ENCODE measurements at places on chromosomes 6 and 20.

DNA sequence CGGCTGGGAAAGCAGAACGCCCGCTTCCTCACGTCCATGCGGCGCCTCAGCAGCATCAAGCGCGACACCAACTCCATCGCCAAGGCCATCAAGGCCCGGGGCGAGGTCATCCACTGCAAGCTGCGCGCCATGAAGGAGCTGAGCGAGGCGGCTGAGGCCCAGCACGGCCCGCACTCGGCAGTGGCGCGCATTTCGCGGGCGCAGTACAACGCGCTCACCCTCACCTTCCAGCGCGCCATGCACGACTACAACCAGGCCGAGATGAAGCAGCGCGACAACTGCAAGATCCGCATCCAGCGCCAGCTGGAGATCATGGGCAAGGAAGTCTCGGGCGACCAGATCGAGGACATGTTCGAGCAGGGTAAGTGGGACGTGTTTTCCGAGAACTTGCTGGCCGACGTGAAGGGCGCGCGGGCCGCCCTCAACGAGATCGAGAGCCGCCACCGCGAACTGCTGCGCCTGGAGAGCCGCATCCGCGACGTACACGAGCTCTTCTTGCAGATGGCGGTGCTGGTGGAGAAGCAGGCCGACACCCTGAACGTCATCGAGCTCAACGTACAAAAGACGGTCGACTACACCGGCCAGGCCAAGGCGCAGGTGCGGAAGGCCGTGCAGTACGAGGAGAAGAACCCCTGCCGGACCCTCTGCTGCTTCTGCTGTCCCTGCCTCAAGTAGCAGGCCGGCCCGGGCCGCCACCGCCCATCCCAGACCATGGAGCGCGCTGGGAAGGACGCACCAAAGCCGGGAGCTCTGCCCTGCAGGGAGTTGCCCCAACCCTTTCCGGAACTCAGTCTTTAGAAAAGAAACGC, 36.7 kb downstream of the STX11 start:
- DNase-seq: no peak

DNA sequence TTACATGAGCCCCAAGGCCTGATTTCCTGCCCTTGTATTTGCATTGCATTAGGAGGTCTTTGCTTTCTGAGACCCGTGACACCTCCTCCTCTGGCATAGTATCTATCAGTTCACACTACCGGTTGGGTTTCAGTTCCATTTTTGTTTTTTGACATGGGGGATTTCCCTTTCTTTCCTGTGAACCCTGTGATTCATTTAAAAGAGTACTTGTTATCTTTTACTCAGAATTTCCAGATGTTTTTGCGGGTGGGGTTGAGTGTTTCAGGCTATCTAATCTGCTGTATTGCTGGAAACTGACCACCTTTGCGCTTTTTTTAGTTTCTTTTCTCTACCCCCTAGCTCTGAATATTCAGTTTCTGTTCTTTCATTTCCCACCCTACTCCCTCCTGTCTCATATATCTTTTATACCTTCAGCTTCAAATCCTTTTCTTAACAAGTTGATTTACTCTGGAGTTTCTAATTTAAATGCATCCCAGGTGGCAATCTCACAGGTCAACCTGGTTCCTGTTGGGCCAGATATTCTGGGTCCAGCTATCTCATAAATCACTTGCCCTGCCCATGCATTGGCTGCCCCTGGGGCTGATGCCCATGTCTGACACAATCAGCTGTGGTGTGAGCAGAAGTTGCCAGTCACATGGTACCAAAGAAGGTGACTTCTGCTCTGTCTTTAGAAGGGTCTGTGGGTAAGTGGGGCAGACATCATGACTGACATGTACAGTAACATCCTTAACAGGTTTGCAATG, 14.3 kb upstream of the NCOA3 start:
- no peak for DNase-seq

DNA sequence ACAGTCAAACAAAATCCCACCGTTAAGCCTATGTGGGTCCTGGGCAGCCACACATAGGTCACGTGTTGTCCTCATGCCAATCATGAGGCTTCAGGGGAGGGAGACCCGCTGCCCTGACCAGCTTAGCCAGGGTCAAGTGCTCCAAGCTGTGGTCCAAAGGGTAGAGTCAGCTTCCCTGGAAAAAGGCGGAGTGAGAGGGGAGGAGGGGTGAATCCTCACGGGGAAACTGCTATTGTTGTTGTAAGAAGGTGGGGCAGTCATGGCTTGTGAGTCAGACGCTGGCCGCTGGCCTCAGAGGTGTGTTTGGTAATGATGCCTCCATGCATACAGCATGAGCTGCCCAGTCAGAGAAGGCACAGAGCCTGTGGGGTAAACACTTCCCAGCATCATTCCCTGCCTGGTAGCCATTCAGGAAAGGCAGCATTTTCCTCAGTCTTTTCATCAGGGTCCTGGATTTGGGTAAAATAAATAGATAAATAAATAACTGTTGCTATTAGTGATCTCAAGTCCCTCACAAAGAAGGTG, 8.7 kb downstream of the CST3 start:
- peak; percentile 18 for DNase-seq

DNA sequence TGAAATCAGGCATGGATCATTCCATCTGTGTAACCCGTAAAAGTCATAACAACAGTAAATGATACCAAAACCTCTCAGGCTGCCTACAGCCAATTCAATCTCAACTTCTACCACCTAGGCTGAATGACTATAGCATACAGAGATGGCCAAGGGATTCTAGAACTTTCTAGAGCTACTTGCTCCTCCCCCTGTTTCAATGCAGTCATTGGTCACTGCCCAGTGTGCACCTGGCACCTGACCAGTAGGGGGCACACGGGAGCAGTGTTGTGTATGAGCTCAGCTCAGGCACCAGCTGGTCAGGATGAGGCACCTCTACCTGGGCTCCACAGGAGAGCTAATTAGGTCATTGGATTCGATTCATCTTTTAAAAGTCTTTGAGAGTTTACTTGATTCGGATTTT, 86.2 kb downstream of the PLEKHG1 start:
- peak; percentile 47 for DNase-seq

GRCh38 chr6:108091288-108091687, 16.7 kb upstream of the OSTM1 start:
- no peak for DNase-seq

GRCh38 chr6:156857573-156857972, 80.4 kb downstream of the ARID1B start:
- no peak for DNase-seq

DNA sequence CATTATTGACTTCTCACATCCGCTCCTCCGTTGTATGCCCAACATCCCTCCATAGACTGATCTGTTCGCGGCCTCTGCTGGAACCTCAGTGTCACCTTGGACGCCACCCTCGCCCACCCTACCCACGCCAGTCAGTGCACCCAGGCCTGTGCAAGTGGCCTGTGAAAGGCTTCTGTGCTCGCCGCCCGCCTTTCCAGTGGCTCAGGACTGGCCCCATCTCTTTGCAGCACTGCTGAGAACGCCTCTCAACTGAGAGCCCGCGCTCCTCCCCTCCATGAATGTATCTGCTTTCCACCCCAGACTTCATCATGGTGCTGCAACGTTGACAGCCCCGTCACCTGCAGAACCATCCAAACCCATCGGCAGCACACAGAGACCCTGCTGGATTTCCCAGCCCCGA, 227.3 kb upstream of the QKI start:
- DNase-seq: no peak

- no peak for DNase-seq
Observed at GRCh38 chr6:1915226-1915625, 305.5 kb downstream of the FOXC1 start.

DNA sequence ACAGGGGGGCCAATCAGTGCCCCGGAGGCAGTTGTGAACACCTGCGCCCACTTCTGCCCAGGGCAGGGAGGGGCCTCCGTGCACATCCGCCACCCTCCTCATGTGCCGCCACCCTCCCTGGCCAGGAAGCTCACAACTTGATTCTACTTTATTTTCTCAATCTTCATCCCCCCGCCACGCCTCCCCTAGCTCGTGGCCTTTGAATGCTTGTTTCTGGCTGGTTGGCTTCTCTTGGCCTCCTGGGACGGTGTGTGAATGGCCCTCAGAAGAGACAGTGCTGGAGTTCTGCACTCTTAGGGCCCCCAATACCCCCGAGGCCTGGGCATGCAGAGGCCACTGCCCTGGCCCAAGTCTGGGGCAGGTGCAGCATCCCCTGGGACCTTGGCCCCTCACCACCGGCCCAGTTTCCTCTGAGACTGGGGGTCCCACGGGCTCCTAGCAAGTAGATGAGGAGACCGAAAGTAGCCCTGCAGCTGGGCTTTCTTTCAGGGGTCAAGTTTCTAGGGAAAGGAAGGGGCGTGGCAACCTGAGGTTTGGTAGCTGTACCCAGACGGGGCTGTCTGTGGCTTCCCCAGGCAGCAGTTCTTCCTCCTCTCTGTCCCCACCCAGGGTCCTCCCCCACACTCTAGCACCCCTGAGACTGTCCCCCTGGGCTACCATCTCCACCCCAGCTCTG, 1.3 kb downstream of the RGS19 start:
- no peak for DNase-seq

GRCh38 chr20:11274141-11274594, 600.4 kb upstream of the JAG1 start:
- DNase-seq: peak; percentile 67

GRCh38 chr6:154341336-154341735, 15.3 kb downstream of the IPCEF1 start:
- DNase-seq: no peak

DNA sequence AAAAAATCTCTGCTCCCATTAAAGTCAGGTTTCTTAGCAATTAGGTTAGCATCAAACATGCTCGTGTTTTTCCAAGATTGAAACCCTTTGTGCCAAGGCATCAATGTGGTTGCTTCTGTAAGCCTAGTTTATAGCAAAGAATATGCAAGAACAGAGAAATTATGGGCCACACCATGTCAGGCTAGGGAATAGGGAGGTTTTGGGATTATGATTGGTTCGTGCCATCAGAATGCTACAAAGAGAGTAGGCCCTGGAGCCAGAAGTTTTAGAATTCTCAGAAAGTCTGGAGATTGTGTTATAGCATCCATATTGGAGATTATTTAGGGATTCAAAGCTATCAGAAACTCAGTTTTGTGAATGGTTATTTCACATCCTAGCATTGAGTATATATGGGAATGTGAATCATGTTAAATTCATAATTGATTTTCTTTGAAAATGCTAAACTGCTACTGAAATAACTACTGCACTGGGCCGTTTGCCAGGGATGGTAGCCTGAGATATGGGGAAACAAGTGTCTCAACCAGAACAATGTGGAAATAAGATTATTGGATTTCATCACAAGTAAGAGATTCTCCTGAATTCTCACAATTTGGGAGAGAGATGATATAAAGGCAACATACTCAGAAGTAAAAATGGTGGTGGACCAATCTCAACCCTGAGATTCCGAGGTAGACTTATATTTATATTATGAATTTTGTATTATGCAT, 45.3 kb downstream of the ZNF292 start:
- no peak for DNase-seq

DNA sequence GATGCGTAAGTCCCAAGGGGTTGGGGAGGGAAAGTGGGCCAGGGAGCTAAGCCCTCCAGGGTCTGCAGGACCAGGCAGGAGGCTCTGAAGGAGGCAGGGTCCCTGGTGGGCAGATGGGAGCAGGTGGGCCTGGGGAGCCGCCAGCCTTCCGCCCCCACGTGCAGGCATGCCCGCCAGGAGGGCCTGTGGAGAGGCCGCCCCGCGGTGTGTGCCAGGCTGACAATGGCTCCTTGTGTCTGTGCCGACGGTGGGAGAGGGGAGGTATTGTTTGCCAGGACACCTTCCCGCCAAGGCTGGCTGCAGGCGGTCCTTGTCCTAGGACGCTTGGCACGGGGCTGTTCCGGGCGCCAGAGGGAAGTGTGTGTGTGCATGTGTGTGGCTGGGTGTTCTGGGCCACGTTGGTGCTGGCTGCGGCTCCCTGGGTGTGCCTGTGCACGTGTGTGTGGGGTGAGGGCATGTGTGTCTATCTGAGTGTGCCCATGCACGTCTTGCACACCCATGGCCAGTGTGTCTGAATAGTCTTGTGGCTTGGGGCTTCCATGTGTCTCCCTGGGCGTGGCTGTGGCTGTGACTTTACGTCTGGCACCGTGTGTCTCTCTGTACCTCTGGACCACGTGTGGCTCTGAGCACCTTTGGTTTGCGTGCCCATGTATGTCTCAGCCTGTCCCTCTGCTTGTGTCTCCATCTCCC, 153.0 kb downstream of the CEBPB start:
- DNase-seq: no peak

DNA sequence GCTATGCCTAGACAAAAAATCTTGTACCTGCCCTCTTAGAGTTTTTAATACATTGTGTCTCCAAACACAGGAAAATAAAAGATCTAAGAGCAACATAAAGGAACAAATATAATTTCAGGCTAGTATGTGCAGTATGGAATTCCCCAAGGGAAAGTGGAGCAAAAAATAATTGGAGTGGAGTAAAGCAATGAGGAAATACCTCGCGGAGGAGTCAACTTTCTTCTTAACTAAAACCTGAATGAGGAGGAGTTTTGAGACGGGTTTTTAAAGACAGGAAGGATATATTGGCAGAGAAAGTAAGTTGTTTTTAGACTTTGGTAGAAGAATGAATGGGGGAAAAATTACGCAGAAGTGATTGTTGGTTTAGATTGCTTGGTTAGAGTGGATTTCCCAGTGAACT, 14.0 kb downstream of the HIVEP1 start:
- DNase-seq: no peak

DNA sequence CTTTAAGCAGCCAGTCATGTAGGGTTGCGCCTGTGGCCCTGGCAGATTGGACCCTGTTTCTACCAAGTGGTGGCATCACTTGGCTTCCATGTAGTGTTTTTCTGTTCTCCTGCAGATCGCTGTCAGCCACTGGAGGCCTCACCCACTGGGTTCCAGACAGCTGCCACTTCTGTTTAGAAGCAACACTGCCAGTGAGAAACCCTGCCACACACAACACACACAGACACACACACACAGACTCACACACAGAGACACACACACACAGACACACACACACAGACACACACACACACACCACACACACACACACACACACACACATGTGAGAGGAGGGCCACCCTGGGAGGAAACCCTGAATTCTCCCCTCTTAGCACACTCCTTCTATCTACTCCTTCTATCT, 51.8 kb downstream of the UTRN start:
- DNase-seq: no peak

GRCh38 chr6:85685713-85686112, 43.0 kb upstream of the SYNCRIP start:
- DNase-seq: no peak

DNA sequence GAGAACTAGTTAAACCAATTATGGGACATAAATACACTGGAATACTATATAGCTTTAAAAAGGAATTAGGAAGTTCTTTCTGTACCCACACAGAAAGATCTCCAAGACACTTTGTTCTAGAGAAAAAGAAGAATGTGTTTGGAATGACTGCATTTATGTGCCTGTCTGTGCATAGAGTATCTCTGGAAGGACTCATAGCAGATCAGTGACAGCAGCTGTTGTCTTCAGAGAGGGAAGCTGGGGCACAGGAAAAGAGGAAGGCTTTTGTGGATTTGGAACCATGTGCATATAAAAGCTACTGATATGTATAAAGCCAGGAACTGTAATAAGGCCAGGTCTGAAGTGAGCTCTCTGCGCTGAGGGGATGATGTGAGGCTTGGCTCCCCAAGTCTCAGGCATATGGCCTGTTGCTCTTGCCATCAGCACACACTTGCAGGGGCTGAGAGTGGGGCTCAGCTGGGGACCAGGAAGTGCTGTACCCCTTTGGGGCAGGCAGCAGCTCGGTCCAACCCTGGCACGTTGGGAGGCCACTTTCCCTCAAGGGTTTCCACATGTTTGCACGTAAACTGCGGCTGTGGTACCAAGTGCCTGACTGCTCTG, 31.8 kb upstream of the CCDC167 start:
- no peak for DNase-seq

- no peak for DNase-seq
Observed at GRCh38 chr6:17280138-17280537, 1.0 kb upstream of the RBM24 start.

- DNase-seq: no peak
Observed at GRCh38 chr6:51616243-51616642, 471.2 kb downstream of the PKHD1 start.
